ENCODE measurements at places on chromosomes 11 and 22.

DNA sequence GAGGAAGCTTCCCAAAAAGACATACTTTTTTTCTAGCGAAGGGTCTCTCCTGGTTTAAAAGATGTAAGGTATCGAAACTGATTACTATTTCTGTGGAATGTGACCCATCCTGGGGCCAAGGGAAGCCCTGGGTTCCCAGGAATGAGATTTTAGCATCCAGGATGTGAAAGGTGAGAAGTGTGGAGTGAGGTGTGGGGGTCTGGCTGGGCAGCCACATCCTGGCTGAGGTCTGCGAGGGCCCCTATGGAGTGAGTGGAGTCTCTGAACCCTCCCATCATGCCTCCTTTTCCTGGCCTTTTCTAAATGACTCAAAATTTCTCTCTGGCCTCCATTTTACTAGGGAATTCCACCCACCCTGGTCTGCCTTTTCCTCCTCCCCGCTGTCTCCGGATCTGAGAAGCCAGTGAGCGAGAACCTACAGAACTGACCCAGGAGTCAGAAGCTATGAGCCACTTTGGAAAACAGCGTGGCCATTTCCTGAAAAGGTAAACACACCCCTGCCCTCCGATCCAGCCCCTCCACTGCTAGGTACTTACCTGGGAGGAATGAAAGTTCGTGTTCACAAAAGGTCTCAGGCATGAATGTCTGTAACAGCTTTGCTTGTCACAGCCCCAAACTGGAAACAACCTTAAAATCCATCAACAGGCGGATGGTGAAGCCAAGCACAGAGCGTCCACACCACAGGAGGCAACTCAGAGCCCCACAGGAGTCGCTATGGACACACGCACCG, 27.7 kb upstream of the SHANK2 start:
- no peak for DNase-seq
- H3K27ac ChIP-seq: no peak overlapping the region
- no peaks in the 10 kb centered on the region for H3K4me1 ChIP-seq

- H3K27ac ChIP-seq: no peak overlapping the region
- peaks cover 31% of the 10 kb centered on the region for H3K4me1 ChIP-seq
- no peaks in the 10 kb centered on the region for H3K27me3 ChIP-seq
- no peak overlapping the region for H3K4me3 ChIP-seq
- no peak for DNase-seq
- peaks cover 11% of the 10 kb centered on the region for H3K36me3 ChIP-seq
These were observed 43.9 kb downstream of the GAB2 start for GRCh38 chr11:78373689-78374088.

GRCh38 chr22:29393019-29393608, 4.7 kb upstream of the AP1B1 start:
- H3K27me3 ChIP-seq: no peaks in the 10 kb centered on the region
- peaks cover 3% of the 10 kb centered on the region for H3K36me3 ChIP-seq
- no peak for DNase-seq

DNA sequence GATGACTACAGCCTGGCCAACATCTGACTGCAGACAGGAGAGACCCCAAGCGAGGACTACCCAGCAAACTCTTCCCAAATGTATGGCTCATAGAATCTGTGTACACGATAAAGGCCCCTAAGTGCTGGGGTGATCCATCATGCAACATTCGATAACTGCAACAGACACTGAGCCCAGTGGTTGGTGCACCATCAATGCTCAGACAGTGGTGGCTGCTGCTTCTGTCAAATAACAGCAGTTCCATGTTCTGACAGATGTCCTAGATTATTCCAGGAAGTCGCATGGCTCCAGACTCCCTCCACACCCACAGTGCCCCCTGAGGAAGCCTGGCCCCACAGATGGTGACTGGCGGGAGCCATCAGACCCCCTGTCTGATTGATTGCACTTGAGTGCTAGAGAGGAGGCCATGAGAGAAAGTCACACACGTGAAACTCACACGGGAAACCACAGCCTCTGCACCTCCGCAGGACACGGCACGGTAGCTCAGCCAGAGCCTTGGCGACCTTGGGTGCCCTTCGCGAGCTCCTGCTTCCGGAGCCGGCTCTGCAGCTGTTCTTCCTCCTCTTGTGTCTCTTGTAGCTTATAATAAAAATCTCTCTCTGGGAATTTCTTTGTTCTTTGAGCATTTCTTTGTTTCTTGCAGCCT, 1155.9 kb downstream of the TBC1D22A start:
- H3K27ac ChIP-seq: no peak overlapping the region
- no peaks in the 10 kb centered on the region for H3K36me3 ChIP-seq
- H3K4me1 ChIP-seq: peaks cover 32% of the 10 kb centered on the region
- H3K27me3 ChIP-seq: peaks cover 2% of the 10 kb centered on the region
- DNase-seq: no peak
- no peak overlapping the region for H3K4me3 ChIP-seq

GRCh38 chr22:48959496-48959895, 868.2 kb downstream of the BRD1 start:
- no peaks in the 10 kb centered on the region for H3K36me3 ChIP-seq
- H3K4me3 ChIP-seq: no peak overlapping the region
- no peak for DNase-seq
- H3K27me3 ChIP-seq: peaks cover 5% of the 10 kb centered on the region
- H3K27ac ChIP-seq: no peak overlapping the region

DNA sequence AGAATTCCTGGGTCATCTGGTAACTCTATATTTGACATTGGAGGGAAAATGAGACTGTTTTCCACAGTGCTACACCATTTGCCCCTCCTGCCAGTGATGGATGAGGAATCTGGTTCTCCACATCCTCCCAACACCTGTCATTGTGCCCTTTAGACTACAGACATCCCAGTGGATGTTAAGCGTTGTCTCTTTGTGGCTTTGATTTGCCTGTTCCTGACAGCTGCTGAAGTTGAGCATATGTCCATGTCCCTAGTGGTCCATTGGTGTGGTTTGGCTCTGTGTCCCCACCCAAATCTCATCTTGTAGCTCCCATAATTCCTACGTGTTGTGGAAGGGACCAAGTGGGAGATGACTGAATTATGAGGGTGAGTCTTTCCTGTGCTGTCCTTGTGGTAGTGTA, 88.5 kb downstream of the BRD1 start:
- peaks cover 26% of the 10 kb centered on the region for H3K27me3 ChIP-seq
- H3K27ac ChIP-seq: no peak overlapping the region
- H3K4me3 ChIP-seq: no peak overlapping the region

GRCh38 chr11:64268893-64269539, 15.4 kb downstream of the BAD start:
- DNase-seq: no peak
- peak overlapping the region; percentile 95 for H3K27ac ChIP-seq
- peak overlapping the region; percentile 97 for H3K4me3 ChIP-seq
- H3K4me1 ChIP-seq: peaks cover 23% of the 10 kb centered on the region

GRCh38 chr11:44608651-44608990, 43.2 kb downstream of the CD82 start:
- H3K36me3 ChIP-seq: peaks cover 84% of the 10 kb centered on the region
- peak; percentile 58 for DNase-seq
- H3K4me3 ChIP-seq: peak overlapping the region; percentile 74
- H3K27ac ChIP-seq: peak overlapping the region; percentile 97
- H3K27me3 ChIP-seq: no peaks in the 10 kb centered on the region

DNA sequence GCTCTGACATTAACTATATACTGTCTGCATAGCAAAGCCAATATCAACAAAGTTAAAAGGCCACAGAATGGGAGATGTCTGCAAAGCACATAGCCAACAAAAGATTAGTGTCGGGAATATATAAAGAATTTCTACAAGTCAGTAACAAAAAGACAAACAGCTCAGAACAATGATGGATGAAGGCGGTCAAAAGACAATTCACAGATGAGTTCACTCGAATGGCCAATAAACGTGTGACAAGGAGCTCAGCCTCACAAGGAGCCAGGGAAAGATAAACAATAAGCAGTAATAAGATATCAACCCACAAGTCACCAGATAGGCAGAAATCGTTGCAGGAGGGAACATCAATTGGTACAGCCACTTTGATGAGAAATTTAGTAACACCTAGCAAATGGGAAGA, 106.0 kb upstream of the ISX start:
- DNase-seq: no peak
- no peaks in the 10 kb centered on the region for H3K4me1 ChIP-seq
- peaks cover 2% of the 10 kb centered on the region for H3K27me3 ChIP-seq
- no peak overlapping the region for H3K27ac ChIP-seq
- H3K36me3 ChIP-seq: no peaks in the 10 kb centered on the region

DNA sequence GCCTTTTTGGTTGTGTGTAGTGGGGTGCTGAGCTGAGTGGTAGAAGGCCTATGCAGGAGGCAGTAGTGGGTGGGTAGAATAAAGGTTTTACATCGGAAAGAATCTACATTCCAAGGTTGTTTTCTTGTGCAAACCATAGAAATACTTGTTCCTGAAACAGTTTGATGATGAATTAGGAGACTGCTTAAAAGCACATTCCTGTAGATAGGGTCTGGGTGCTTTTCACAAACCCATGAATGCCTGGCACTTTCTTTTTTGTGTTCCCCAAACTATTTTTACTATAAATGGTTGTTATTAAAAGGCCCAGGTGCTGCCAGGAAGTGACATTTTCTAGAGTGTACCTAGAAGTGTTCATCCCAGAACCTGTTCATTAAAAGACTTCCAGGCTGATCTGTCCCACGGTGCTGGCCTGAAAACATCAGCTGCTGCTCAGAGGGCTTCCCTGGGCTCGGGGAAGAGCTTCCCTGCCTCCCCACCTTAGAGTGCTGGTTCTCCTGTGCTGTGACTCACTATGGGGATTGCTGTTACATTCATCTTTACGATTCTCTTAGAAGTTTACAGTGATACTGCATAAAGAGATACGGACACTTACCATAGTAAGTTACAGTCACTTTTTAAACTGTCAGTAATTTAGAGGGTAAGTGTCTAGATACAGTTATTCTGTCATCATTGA, 27.9 kb downstream of the PPFIA1 start:
- DNase-seq: no peak
- no peak overlapping the region for H3K27ac ChIP-seq
- peaks cover 55% of the 10 kb centered on the region for H3K36me3 ChIP-seq
- no peak overlapping the region for H3K4me3 ChIP-seq
- H3K27me3 ChIP-seq: no peaks in the 10 kb centered on the region

GRCh38 chr11:62201376-62201775, 7.1 kb upstream of the SCGB2A1 start:
- no peaks in the 10 kb centered on the region for H3K4me1 ChIP-seq
- H3K27ac ChIP-seq: no peak overlapping the region
- H3K4me3 ChIP-seq: no peak overlapping the region
- H3K36me3 ChIP-seq: no peaks in the 10 kb centered on the region
- peaks cover 9% of the 10 kb centered on the region for H3K27me3 ChIP-seq

GRCh38 chr11:8083871-8084281, 2.9 kb downstream of the TUB start:
- no peaks in the 10 kb centered on the region for H3K36me3 ChIP-seq
- peaks cover 7% of the 10 kb centered on the region for H3K4me1 ChIP-seq
- no peak overlapping the region for H3K27ac ChIP-seq
- H3K4me3 ChIP-seq: no peak overlapping the region

- DNase-seq: no peak
- H3K27me3 ChIP-seq: no peaks in the 10 kb centered on the region
- no peaks in the 10 kb centered on the region for H3K36me3 ChIP-seq
- H3K4me3 ChIP-seq: no peak overlapping the region
- H3K27ac ChIP-seq: no peak overlapping the region
These were observed 427.1 kb downstream of the DYNC2H1 start for GRCh38 chr11:103536335-103536722.

GRCh38 chr11:35479731-35480130, 45.7 kb downstream of the PAMR1 start:
- H3K27ac ChIP-seq: no peak overlapping the region
- no peak overlapping the region for H3K4me3 ChIP-seq
- DNase-seq: no peak
- no peaks in the 10 kb centered on the region for H3K4me1 ChIP-seq
- H3K36me3 ChIP-seq: no peaks in the 10 kb centered on the region

DNA sequence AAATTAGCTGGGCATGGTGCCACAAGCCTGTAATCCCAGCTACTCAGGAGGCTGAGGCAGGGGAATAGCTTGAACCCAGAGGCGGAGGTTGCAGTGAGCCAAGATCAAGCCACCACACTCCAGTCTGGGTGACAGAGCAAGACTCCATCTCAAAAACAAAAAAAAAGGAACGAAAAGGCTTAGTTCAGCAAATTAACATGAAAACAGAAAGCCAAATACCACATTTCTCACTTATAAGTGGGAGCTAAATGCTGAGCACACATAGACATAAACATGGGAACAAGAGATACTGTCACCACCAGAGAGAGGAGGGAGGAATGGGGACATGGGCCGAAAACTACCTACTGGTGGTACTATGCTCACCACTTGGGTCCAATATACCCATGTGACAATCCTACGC, 38.6 kb downstream of the SCGB1A1 start:
- H3K4me3 ChIP-seq: no peak overlapping the region
- no peak overlapping the region for H3K27ac ChIP-seq
- no peaks in the 10 kb centered on the region for H3K36me3 ChIP-seq
- DNase-seq: no peak
- H3K27me3 ChIP-seq: peaks cover 1% of the 10 kb centered on the region

DNA sequence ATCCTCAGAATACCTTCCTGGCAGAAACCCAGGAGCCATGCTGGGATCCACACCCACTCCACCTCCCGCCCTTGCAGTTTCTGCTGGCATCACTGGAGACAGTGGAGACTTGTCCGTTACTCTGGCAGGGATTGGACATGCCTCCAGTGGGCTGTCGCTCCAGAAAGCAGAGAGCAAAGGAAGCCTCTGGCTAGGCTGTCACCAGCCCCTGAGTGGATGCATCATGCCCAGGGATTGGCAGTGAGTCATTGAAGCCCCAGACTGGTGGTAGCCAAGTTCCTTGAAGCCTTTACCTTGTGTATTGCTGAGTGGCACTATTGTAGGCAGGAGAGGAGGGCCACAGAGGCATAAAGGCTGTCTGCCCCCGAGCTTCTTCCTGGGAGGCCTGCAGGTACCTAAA, 34.8 kb upstream of the E2F8 start:
- H3K36me3 ChIP-seq: no peaks in the 10 kb centered on the region
- peaks cover 11% of the 10 kb centered on the region for H3K27me3 ChIP-seq
- H3K4me1 ChIP-seq: peaks cover 10% of the 10 kb centered on the region

DNA sequence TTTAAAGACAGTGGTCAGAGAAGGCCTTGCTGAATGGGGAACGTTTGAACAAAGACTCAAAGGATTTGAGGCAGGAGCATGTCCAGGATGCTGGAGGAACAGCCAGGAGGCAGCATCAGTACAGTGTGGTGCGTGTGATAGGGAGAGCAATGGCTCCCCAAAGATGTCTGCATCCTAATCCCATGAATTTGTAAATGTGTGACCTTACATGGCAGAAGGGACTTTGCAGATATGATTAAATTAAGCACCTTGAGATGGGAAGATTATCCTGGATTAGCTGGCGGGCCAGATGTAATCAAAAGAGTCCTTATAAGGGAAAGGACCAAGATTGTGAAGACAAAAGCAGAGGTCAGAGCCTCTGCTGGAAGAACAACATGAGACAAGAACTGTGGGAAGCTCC, 24.6 kb upstream of the FAT3 start:
- H3K27ac ChIP-seq: no peak overlapping the region
- H3K4me3 ChIP-seq: no peak overlapping the region
- no peaks in the 10 kb centered on the region for H3K4me1 ChIP-seq
- no peak for DNase-seq
- no peaks in the 10 kb centered on the region for H3K27me3 ChIP-seq

Data from activated B cell treated with CpG ODN at 0.5 μM for 24 hours (primary cell).